ENCODE measurements at places on chromosomes 6 and 20.

GRCh38 chr6:80338201-80338836 lies 231.8 kb downstream of the BCKDHB start:
- no peak for DNase-seq

- no peak for DNase-seq
Observed at GRCh38 chr6:162363757-162364156, 363.8 kb downstream of the PRKN start.

DNA sequence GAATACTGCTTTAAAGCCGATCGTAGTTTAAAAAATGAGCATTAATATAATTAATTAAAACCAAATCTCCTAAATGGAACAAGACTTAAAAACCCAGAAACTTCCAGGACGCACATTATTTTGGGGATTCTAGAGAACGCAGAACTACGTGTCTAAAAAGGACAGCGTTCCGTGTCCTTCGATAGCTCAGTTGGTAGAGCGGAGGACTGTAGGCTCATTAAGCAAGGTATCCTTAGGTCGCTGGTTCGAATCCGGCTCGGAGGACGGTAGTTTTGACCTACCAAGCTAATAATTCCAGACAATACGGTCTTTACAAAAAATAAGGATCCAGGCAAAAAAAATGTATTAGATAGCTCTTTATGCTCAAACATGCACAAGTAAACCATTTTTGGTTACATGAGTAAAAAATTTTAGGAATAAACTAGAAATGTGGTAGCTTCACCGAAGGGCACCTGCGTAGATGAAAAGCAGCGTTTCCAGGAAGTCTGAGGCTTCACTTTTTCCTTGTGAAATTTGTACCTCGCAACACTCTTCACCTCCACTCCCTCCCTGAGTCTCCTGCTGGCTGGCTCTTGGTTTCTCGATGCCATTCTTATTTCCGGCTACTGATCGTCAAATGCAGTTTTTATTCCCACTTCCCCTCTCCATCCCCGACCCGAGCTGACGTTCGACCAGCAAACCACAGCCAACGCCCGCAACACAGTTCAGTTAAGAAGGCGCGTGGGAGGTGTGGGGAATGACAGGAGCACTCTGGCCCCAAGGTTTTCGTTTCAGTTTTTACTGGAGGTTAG lies 19.6 kb upstream of the ABT1 start:
- no peak for DNase-seq

GRCh38 chr20:63215101-63216040 lies 560 bp downstream of the YTHDF1 start:
- DNase-seq: no peak

DNA sequence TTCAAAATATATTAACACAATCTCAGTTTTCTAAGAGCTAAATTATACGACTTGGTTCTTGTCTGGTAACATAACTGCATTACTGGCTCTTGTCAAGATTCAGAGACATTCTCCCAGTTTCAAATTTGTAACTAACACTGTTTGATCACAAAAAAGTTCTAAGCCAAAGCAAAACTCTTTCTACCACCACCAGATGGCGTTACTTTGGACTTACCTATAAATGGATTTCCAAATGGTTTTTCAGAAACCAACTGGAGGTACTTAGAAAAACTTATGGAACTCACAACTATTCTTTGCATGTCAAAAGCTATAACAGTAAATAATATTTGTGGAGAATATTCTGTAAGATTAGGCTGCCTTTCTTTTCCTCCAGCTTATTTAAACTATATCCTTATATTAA lies 34.2 kb upstream of the GFRAL start:
- DNase-seq: no peak

DNA sequence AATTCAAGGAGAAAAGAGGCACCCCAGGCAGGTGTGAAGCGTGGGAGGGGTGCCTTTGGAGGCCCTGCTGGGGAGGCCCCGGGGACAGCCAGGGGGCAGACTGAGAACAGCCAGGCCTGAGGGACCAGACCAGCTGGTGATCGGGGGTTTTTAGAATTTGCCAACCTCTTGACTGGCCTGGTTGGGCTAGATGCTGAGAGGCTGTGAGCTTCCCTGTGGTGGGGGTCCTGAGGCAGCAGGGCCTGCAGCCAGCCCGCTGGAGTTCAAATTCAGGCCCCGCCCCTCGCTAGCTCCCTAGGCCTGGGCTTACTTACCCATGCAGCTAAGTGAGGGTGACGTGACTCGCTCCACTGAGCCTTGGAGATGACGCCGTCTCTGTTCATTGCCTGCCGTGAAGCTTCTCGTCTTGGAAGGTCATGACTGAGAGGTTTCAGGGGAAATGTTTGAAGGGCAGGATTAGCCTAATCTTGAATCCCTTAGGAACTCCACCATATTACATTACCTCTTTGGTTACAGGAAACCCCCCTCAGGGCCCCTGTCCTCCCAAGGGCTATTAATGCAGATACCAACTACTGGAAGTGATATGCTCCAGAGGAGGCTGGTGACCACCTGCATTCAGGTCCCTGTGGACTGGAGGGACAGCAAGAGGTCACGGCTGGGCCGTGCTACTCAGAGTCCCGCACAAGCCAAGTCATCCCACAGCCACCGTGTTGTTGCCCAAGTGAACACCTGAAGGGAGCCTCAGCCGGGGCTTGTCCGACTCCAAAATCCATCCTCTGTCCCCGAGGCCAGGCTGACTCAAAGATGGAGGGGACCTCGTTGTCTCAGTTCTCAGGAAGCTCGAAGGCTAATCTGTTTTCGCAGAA lies 73.9 kb upstream of the DUSP22 start:
- no peak for DNase-seq

DNA sequence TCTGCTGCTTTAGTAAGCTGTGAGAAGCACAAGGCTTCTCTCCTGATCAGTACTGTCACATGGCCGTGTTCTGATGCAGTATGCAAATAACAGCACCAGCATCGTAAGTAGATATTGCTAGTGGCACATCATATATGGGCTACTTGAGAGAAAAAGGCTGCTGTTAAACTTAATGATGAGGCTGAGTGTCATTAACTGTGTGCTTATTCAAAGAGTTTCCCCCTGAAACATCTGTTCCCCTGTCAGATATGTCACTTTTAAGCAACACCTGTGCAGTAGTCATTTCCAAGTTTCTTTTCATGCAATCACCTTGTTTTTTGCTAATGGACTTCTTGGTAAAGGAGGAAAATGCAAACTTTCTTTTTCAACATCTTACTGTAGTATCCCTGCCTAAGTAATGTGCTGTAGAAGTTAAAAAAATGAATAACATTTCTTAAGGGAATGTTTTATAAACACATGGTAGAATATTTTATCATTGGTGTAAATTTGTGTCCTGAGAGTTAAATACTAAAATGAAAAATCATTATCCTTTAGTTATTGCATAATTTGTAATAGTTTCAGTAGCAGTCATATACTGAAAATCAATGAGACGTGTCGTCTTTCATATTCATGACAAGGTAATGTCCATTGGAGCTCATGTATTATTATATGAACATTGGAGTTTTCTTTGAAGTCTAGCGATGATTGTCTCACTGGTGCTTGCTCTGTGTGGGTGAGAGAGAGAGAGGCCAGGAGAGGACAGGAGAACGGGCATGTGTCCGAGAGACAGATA lies 366.3 kb downstream of the CDKAL1 start:
- DNase-seq: no peak

GRCh38 chr20:8242827-8243724 lies 111.0 kb downstream of the PLCB1 start:
- DNase-seq: no peak

GRCh38 chr20:846894-847278 lies 13.4 kb downstream of the FAM110A start:
- no peak for DNase-seq

DNA sequence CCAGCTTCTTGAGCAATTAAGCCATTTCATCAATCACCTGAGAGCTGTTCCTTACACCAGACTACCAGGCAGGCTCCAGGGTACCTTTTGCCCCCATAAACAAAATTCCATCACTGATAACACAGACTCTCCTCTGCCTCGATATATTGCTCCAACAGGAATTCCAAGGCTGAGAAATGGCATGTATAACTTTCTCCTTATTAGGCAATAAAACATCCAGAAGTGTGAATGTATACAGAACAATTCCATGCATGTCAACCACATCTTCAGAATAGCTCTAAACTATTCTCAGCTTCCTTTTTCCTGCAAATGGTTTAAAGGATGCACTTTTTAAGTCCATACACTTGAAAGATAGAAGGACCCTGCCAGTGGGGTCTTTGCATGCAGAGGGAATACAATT lies 73.8 kb downstream of the EDN3 start:
- no peak for DNase-seq

DNA sequence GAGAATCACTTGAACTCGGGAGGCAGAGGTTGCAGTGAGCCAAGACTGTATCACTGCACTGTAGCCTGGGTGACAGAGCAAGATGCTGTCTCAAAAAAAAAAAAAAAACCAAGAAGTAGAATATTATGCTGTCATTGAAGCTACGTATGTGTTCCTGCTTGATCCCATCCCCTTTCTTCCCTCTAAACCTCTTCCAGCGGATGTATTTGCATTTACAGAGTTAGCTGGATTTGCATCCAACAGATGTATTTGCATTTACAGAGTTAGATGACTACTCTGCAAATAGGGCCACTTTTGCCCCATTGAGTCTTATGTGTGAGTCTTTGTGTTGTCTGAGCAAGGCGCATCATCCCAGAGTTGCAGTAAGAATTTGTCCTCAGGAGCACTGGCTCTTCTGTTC lies 24.9 kb upstream of the IPCEF1 start:
- no peak for DNase-seq

DNA sequence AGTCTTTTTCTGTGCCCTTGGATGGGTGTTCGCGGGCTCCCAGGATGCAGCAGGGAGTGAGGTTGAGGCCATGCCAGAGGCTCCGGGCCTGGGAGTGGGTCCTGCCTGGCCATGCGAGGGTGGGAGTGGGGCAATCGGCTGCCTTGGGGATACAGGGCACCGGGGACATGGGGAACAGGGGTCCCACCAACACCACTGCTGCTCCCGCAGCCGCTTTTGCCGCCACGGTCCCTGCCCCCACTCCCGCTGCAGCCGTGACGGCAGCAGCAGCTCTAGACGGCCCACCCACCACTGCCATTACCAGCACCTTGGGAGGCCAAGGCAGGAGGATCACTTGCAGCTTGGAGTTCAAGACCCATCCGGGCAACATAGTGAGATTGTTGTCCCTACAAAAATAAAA lies 35.3 kb upstream of the FAM50B start:
- no peak for DNase-seq

DNA sequence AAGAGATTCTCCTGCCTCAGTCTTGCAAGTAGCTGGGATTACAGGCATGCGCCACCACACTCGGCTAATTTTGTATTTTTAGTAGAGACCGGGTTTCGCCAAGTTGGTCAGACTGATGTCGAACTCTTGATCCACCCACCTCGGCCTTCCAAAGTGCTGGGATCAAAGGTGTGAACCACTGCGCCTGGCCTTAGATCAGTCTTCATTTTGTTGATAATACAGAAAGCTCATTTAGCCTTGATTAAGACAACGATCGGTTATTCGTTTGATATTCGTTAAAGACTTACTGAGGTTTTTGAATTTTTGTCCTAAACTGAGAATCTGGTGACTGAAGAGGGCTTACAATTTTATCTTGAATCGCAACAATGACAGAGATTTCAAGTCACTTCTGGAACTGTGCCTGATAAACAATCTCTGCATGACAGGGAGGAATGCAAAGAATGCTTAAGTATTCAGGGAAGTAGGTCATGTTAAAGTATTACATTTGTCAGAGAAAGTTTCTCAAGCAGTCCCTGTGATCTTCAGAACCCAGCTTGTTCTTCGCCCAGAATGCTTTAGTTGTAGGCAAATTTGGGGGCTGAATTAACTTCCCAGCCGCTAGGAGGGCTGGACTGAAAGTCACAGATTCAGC lies 14.8 kb downstream of the AKAP12 start:
- no peak for DNase-seq
